ENCODE measurements at places on chromosomes 3 and 15.
A peak's percentile ranks its signal among the peaks of the same experiment; 100 is the strongest.

GRCh38 chr15:65631503-65631902 lies 9.8 kb downstream of the SLC24A1 start:
- peaks cover 4% of the 10 kb centered on the region for H3K36me3 ChIP-seq
- H3K27me3 ChIP-seq: no peaks in the 10 kb centered on the region
- no peak overlapping the region for H3K4me3 ChIP-seq
- no peaks in the 10 kb centered on the region for H3K4me1 ChIP-seq
- H3K27ac ChIP-seq: no peak overlapping the region

GRCh38 chr3:49161808-49162530 lies 4.2 kb downstream of the CCDC71 start:
- peaks cover 21% of the 10 kb centered on the region for H3K4me1 ChIP-seq
- H3K4me3 ChIP-seq: no peak overlapping the region
- no peak for DNase-seq
- no peaks in the 10 kb centered on the region for H3K27me3 ChIP-seq
- peaks cover 8% of the 10 kb centered on the region for H3K36me3 ChIP-seq

DNA sequence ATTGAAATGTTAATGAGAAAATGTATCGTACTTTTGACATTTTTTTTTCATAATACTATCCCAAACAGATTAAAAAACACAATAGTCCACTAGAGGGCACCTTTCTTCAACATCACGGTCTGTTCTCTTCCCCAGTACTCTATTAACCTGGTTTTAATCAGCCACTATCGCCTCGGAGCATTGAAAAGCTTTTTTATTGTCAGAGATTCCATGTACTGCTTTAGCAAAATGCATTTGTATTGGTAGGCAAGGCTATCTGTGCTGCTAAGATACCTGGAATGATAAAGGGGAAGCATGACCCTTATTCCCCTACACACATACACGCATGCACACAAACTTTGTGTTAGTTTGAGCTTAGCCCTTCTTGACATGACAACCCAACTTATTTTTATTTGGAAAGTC lies 160.1 kb upstream of the IL12A start:
- H3K4me1 ChIP-seq: peaks cover 57% of the 10 kb centered on the region
- H3K36me3 ChIP-seq: no peaks in the 10 kb centered on the region
- DNase-seq: no peak
- H3K4me3 ChIP-seq: no peak overlapping the region
- H3K27ac ChIP-seq: peak overlapping the region; percentile 13
- H3K27me3 ChIP-seq: no peaks in the 10 kb centered on the region

DNA sequence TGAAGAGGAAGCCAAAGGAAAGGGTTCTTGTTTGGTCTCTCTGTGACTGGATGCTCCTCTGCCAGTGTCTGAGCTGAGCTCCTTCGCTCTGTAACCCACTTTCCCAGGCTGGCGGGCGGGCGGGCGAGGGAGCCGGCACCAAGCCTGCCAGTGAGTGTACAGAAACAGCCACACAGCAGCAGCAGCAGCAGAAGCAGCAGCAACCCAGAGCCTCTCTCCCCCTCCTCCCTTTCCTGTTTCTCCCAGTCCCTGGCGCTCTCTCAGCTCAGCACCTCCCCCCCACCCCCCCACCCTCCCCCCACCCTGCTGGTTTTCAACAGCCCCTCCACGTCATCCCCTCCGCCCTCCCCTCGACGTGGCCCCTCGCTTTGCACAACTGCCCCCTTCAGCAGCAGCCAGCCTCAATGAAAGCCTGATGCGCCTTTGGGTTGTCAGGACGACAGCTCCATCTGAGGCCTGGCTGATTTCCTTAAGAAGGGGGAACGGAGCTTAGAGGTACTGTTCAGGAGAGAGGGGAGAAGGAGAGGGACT lies at the start of gene LSAMP:
Gene LSAMP (minus strand): TSS at position 177 of the 531 bp plus-strand sequence.
- no peak for DNase-seq
- H3K27me3 ChIP-seq: peaks cover 21% of the 10 kb centered on the region
- no peak within 1 kb of the TSS for H3K27ac ChIP-seq
- peaks cover 24% of the 10 kb centered on the region for H3K4me1 ChIP-seq
- peak within 1 kb of the TSS; percentile 74 for H3K4me3 ChIP-seq

DNA sequence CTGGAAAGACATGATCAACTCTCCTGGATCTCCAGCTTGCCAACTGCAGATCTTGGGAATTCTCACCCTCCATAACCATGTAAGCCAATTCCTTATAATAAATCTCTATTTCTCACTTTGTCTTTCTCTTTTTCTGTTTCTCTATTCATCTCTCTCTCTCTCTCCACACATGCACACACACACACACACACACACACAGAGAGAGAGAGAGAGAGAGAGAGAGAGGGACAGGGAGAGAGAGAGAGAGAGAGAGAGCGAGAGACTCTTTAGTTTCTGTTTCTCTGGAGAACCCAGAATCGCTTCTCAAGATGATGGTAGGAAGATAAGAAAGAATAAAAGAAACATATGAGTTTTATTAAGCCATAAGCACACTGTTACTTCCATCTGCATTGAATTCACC lies 111.9 kb downstream of the BCHE start:
- no peak overlapping the region for H3K27ac ChIP-seq
- no peak overlapping the region for H3K4me3 ChIP-seq
- H3K36me3 ChIP-seq: no peaks in the 10 kb centered on the region

DNA sequence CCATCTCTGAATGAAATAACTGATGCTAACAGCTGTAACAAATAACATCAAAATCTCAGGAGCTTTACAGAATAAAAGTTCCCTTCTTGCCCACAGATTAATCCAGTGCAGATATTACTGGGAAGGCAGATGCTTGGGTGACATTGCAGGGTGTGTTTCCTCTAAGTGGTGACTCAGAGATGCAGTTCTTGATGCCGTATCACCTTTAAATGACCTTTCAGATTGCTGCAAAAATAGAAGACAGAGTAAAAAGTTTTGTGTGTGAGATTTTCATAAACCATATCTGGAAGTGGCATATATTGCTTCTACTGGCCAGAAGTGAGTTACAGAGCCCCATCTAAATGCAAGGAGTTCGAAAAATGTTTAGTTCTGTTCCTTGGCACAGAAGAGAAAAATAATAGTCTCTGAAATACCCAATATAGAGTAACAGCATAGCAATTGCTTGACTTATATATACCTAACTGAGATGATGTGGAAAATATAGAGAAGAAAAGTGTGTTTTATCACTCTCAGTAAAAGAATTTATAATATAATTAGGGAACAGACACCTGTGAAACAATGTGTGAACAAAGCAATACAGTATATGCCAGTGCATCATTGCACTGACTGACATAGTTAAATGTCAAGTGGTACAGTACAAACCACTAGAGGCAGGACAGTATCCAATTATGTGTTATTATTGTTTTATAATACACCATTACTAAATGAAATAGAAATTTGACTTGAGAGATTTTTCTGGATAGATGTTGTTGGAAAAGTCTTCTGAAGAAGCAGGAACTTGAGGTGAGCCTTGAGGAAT lies 430.7 kb upstream of the CBLB start:
- no peak overlapping the region for H3K4me3 ChIP-seq
- no peaks in the 10 kb centered on the region for H3K36me3 ChIP-seq
- no peak for DNase-seq
- peaks cover 5% of the 10 kb centered on the region for H3K4me1 ChIP-seq
- no peak overlapping the region for H3K27ac ChIP-seq

All from chondrocyte (in vitro differentiated cells).